Activated CD4-positive, alpha-beta T cell treated with anti-CD3 and anti-CD28 coated beads, Interleukin-2, amount 10 ng/mL, durations not matched to agents 7 days and 5 days (primary cell): ENCODE measurements at places on chromosomes 3 and 15. TPM values are rescaled to one million over a fixed set of nuclear protein-coding genes. Genes with fewer than 3 reads are reported as not detected.

DNA sequence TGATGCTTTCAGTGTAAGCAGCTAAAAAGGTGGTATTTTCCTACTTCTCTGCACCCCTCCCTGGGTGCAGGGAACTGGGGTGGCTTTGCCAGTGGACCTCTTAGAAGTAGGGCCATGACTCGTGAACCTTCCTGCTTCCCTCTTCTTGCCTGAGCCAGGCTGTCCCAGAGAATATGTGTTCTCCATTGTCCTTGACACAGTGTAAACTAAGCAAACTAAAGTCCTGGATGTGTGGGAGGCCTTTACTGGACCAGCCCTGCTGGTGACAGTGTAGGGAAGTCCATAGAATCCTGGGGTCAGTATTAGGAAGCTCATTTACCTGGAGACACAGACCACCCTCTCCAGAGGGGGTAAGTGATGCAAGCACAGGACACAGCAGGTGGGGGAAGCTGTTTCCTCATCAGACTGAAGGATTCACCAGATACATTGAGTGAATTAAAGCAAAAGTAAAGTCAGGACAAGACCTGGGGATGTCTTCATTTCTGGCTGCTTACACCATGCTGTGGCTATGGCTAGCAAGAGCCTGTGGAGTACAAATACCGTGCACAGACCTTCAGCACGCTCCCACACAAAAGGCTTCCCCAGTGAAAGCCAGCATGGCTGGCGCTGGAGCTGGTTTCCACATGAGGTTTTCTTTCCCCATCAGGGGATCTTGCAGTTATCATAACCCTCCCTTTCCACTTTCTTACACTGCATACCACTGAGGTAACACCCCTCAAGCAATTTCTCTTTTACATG lies 64.8 kb upstream of the LPP start:
- H3K27me3 ChIP-seq, result no peaks in the 10 kb centered on the region
- H3K27ac ChIP-seq, result no peak overlapping the region
- H3K36me3 ChIP-seq, result no peaks in the 10 kb centered on the region
- no peak overlapping the region for H3K4me3 ChIP-seq

GRCh38 chr15:93382200-93382820 lies 293.3 kb upstream of the RGMA start:
- no peak for DNase-seq
- H3K4me3 ChIP-seq, result no peak overlapping the region
- no peaks in the 10 kb centered on the region for H3K27me3 ChIP-seq
- no peaks in the 10 kb centered on the region for H3K36me3 ChIP-seq
- no peaks in the 10 kb centered on the region for H3K4me1 ChIP-seq

- H3K4me3 ChIP-seq, result no peak overlapping the region
- peak overlapping the region; percentile 60 for H3K27ac ChIP-seq
- H3K27me3 ChIP-seq, result no peaks in the 10 kb centered on the region
- peaks cover 87% of the 10 kb centered on the region for H3K4me1 ChIP-seq
- H3K36me3 ChIP-seq, result peaks cover 57% of the 10 kb centered on the region
Measured at GRCh38 chr15:67127331-67127664, 61.9 kb downstream of the SMAD3 start.

- H3K36me3 ChIP-seq, result peaks cover 47% of the 10 kb centered on the region
- no peak overlapping the region for H3K4me3 ChIP-seq
- no peaks in the 10 kb centered on the region for H3K27me3 ChIP-seq
Measured at GRCh38 chr3:13007251-13007941, 65.8 kb downstream of the IQSEC1 start.

DNA sequence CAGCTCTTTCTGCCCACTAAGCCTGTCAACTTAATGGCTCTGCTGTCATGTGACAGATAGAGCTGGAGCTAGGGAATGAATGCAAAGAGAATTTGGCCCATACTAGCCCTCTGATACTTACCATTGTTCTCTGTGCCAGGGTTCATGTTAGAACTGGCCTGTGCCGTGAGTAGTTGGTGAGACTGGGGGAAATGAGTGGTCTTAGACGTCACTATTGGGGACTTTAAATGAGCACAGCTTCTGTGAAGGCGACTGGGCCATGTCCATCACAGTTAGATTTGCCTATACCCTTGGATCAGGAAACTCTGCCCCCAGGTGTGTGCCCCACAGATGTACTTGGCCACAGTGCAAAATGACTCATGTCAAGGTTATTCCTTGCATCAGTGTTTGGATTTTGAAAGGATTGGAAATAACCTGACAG lies 124.9 kb downstream of the PTPRG start:
- DNase-seq, result no peak
- H3K27ac ChIP-seq, result no peak overlapping the region
- no peak overlapping the region for H3K4me3 ChIP-seq
- no peaks in the 10 kb centered on the region for H3K27me3 ChIP-seq

DNA sequence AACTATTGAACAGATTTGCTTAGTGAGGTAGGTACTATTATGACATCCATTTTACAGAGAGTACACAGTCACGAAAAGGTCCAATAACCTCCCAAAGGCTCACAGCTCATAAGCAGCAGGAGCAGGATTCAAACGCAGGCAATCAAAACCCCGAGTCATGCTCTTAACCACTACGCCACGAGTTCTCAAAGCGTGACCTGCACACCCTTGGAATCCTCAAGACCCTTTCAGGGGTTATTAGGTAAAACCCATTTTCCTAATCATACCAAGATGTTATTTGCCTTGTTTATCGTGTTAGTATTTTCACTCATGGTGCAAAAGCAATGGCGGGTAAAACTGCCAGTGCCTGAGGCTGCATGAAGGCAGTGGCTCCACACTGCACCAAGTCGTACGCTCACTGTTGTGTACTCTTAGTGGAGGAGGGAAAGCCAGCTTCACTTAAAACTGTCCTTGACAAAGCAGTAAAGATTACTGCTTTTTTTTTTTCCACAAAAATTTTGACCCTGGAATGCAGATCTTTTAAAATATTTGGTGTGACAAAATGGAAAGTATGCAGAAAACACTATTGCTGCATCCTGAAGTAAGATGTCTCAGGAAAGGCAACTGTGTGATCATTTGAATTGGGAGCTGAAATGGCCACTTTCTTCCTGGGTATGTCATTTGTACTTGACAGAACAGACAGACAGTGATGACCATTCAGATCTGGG lies 96.1 kb downstream of the IGF2BP2 start:
- H3K4me3 ChIP-seq, result no peak overlapping the region
- H3K27ac ChIP-seq, result no peak overlapping the region
- H3K36me3 ChIP-seq, result no peaks in the 10 kb centered on the region
- H3K27me3 ChIP-seq, result no peaks in the 10 kb centered on the region
- peaks cover 2% of the 10 kb centered on the region for H3K4me1 ChIP-seq

GRCh38 chr15:49832511-49832910 lies 211.7 kb downstream of the DTWD1 start:
- DNase-seq, result no peak
- no peaks in the 10 kb centered on the region for H3K36me3 ChIP-seq
- H3K27ac ChIP-seq, result no peak overlapping the region
- no peak overlapping the region for H3K4me3 ChIP-seq

DNA sequence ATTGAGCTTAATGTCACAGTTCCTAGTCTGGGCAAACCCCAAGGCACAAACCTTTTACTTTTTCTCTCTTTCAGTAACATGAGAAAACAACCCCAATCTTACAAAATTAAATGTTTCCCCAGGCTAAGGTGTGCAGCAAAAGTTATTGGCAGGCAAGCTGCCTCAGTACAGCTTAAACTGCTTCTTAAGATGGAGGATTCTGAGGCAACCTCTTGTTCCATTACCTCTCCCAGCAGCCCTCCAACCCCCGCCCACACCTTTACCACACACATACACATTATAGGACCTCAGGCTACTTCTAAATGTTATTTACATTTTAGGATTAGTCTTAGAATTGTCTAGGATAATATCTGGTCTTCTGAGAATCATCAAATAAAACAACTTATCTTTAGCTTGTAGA lies 22.3 kb upstream of the CBLB start:
- no peak for DNase-seq
- H3K4me3 ChIP-seq, result no peak overlapping the region
- H3K4me1 ChIP-seq, result peaks cover 6% of the 10 kb centered on the region
- no peak overlapping the region for H3K27ac ChIP-seq
- no peaks in the 10 kb centered on the region for H3K27me3 ChIP-seq

- peak overlapping the region; percentile 8 for H3K4me3 ChIP-seq
- H3K27ac ChIP-seq, result peak overlapping the region; percentile 82
- DNase-seq, result peak; percentile 32
- H3K27me3 ChIP-seq, result no peaks in the 10 kb centered on the region
Measured at GRCh38 chr3:172530101-172530561, 6.9 kb upstream of the TNFSF10 start.

DNA sequence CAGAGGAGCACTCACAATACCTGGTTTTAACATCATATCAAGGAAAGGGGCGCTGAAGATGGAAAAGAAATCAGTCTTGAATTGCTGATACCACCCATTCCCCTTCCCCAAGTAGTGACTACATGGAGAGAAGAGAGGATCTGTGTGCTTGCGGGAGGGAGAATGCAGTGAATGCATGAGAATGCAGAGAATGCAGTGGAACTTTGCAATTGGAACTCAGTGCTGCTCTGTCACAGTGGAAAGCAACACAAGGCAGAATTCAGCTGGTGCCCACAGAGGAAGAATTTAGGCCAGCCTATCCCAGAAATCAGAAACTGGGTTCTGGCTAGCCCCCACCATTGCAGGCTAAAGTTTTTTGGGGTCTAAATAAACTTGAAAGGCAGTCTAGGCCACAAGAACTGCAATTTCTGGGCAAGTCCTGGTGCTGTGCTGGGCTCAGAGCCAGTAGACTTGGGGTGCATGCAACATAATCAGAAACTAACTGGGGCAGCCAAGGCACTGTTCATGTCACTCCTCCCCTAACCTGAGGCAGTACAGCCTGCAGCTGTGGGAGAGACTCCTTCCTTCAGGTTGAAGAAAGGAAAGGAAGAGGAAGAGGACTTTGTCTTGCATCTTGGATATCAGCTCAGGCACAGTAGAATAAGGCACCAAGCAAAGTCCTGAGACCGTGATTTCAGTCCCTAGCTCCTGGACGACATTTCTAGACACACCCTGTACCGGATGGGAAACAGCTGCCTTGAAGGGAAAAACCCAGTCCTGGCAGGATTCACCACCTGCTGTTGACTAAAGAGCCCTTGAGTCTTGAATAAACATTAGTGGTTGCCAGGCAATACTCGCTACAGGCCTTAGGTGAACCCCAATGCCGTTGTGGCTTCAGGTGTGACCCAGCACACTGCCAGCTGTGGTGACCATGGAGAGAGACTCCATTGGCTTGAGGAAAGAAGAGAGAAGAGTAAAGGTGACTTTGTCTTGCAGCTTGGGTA lies 329.3 kb downstream of the TBL1XR1 start:
- H3K4me3 ChIP-seq, result no peak overlapping the region
- peaks cover 6% of the 10 kb centered on the region for H3K4me1 ChIP-seq
- H3K27me3 ChIP-seq, result no peaks in the 10 kb centered on the region
- no peak for DNase-seq
- no peak overlapping the region for H3K27ac ChIP-seq
- no peaks in the 10 kb centered on the region for H3K36me3 ChIP-seq

DNA sequence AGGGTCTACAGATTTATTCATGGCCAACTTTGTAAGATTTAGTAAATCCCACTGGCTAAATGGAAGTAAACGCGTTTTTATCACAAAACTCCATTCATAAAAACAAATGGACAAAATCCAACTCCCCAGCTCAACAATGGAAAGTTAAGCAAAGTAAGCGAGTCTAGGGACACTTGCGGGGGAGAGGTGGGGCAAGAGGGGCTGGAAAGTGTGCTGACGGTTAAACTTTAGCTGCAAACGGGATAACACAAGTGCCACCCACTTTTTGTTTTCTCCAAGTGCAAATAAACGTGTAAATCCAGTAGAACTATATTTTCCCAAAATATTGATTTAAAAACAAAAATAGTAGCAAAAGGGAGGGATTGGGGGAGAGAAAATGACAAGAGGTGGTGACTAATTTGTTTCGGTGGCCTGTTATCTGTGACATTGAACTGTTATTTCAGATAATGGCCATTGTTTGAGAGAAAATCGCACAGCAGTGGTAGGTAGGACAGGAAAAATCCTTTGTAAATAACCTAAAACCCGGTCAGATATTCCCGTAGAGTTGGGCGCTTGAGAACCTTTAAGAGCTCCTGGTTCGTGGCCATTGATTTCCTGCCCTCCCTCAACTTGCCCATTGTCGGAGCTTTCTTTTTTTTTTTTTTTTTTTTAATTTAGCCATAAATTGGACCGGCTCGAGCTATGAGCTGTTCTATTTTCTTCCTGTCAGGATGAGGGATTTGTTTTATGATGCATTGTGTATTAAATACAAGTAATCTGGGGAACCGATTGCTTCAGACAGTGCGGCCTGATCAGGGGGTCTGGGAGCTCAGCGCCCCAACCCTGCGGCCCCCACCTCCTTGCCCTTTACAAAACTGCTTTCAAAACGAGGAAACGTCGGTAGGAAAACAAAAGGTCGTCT lies 514.8 kb downstream of the MECOM start:
- H3K27ac ChIP-seq, result peak overlapping the region; percentile 9
- H3K4me1 ChIP-seq, result peaks cover 18% of the 10 kb centered on the region
- peaks cover 70% of the 10 kb centered on the region for H3K27me3 ChIP-seq
- no peak for DNase-seq
- no peak overlapping the region for H3K4me3 ChIP-seq

CALML4 gene
- 13.5 TPM for total RNA-seq

DLL4 gene
- total RNA-seq, result not detected

DPPA2 gene
- total RNA-seq, result not detected

ZIC1 gene
- not detected for total RNA-seq

TMC3 gene
- total RNA-seq, result not detected

NCEH1 gene
- 5.0 TPM for total RNA-seq
